Progenitor cell of endocrine pancreas (in vitro differentiated cells): ENCODE measurements at places on chromosomes 6 and 20. TPM values are rescaled to one million over a fixed set of nuclear protein-coding genes. Genes with fewer than 3 reads are reported as not detected.

Gene CEP85L
- total RNA-seq: 6.8 and 8.8 TPM in 2 replicates

Gene UST
- 2.9 and 4.7 TPM in 2 replicates for total RNA-seq

DNA sequence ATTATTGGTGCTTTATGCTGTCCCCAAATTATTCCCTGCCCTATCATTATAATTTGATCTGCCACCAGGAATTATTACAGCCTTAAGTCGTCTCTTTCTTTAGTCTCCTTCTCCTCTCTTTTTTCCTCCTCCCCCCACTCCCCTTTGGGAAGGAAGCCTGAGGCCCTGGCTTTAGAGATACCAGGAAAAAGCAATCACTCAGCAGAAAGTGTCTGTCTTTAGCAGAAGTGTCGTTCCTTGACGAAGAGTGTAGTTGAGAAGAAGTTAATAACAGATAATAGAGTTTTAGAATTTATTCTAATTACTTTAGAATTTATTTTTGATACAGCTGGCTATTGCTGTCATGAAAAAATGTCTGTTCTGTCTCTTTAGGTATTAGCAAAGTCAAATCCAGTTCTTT lies 16.5 kb downstream of the LIN28B start:
- H3K27me3 ChIP-seq: no peaks in the 10 kb centered on the region
- H3K4me3 ChIP-seq: no peak overlapping the region
- H3K4me1 ChIP-seq: peaks cover 16% of the 10 kb centered on the region
- H3K36me3 ChIP-seq: peaks cover 4% of the 10 kb centered on the region
- no peak overlapping the region for H3K27ac ChIP-seq
- no peak for DNase-seq

GRCh38 chr20:63941282-63942081 lies 14.7 kb downstream of the UCKL1 start:
- DNase-seq: no peak
- no peaks in the 10 kb centered on the region for H3K27me3 ChIP-seq
- H3K4me1 ChIP-seq: no peaks in the 10 kb centered on the region
- no peak overlapping the region for H3K27ac ChIP-seq
- no peak overlapping the region for H3K4me3 ChIP-seq
- H3K36me3 ChIP-seq: peaks cover 10% of the 10 kb centered on the region

DNA sequence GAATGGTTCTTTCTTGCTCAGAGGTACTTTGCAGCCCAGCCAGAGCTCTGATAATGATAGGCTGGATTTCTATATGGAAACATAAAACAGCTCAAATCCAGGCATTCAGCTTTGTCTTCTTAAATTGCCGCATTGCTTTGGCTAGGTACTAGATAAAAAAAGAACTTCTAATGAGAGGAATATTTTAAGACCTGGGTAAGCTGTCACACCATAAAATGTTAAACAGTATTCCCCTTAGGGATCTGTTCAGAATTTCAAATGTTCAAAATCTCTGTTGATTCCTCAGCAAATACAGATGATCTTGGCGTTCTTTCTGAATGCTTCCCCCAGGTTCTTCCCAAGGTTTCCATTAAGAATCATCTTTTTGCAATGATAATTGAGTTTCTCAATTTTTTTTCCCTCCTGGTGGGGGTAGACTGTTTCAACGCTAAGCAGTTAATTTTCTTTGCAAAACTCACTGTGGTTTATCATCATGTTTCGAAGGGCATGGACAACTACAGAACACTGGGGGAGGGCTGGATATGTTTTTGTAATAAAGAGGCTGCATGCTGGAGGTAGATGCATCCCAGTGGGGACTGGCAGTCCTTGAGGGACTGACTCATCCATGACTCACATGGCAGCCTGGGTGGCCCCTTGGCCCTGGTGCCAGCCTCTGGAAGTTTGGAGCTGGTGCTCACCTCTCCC lies 31.0 kb downstream of the TIAM2 start:
- no peak overlapping the region for H3K4me3 ChIP-seq
- DNase-seq: no peak
- H3K36me3 ChIP-seq: no peaks in the 10 kb centered on the region
- H3K27me3 ChIP-seq: no peaks in the 10 kb centered on the region
- no peak overlapping the region for H3K27ac ChIP-seq
- H3K4me1 ChIP-seq: peaks cover 3% of the 10 kb centered on the region

DNA sequence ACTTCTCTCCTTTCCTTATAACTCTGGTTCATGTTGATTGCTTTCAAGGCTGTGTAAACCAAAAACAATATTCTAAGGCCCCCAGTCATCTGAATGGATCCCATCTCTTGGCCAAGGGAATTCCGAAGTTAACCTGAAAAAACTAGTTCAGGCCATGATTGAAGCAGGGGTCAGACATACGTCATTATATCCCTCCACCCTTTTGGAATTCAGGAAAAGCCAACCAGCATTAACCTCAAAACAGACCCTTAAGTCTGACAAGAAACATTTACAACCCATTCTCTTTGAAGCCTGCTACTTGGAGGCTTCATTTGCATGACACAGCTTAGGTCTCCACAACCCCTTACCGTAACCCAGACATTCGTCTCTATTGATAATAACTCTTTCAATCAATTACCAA lies 39.7 kb downstream of the SLC26A8 start:
- no peak overlapping the region for H3K4me3 ChIP-seq
- no peak overlapping the region for H3K27ac ChIP-seq
- peaks cover 2% of the 10 kb centered on the region for H3K27me3 ChIP-seq
- H3K4me1 ChIP-seq: no peaks in the 10 kb centered on the region

DNA sequence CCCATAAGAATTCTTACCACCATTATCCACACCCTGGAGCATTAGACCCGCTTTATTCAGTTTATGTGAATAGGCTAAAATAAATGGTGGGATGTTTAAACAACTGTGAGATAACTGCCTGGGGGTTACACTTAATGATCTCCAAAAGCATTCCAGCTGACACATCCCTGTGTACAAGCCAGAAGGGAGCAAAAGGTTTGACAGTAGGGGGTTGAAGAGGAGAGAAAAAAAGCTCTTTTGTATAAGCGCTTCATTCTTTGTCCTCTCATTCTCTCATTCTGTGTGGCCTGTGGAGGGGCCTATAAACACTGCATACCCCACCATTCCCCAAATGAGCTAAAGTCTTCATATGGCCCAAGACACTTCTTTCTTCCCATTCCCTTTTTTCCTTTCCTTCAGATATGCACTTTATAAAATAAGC lies 30.8 kb upstream of the COL21A1 start:
- H3K4me3 ChIP-seq: no peak overlapping the region
- H3K27me3 ChIP-seq: no peaks in the 10 kb centered on the region
- H3K27ac ChIP-seq: peak overlapping the region; percentile 84
- peaks cover 19% of the 10 kb centered on the region for H3K4me1 ChIP-seq
- no peak for DNase-seq

DNA sequence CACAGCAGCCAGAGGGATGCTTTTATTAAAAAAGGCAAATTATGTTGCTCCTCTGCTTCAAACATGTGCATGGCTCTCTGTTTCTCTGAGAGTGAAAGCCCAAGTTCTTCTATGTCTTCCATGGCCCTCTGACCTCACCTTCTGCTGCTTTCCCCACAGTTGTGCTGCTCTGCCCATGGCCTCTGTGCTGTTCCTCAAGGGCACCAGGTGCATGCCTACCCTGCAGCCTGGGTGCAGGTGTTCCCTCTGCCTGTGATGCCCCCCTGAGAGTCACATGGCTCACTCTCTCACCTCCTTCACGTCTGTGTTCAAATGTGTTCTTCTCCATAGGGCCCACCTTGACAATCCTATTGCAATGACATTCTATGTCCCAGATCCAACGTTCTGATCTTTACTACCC lies 477.0 kb upstream of the CHD6 start:
- DNase-seq: no peak
- peaks cover 16% of the 10 kb centered on the region for H3K36me3 ChIP-seq
- H3K27me3 ChIP-seq: peaks cover 3% of the 10 kb centered on the region
- no peak overlapping the region for H3K4me3 ChIP-seq
- peaks cover 15% of the 10 kb centered on the region for H3K4me1 ChIP-seq

DNA sequence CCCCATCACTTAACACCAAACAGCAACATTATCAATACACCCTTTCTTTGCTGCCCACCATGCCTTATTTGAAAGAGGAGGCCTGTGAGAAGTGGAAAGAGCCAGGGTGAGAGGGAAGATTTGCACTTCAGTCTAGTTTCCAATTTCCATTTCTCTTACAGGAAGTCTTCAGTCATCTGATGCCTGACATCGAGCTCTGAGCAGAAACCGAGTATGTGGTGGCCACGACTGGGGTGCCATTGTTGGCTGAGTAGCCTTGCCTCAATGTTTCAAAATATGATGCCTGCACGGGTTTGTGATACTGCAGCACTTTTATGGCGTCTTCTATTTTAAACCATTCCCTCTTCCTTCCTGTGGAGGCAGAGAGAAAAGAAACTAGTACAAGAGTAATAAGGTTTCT lies 39.8 kb upstream of the SMIM29 start:
- peaks cover 19% of the 10 kb centered on the region for H3K36me3 ChIP-seq
- H3K4me1 ChIP-seq: peaks cover 21% of the 10 kb centered on the region
- no peak overlapping the region for H3K4me3 ChIP-seq
- DNase-seq: no peak
- no peak overlapping the region for H3K27ac ChIP-seq
- peaks cover 2% of the 10 kb centered on the region for H3K27me3 ChIP-seq

DNA sequence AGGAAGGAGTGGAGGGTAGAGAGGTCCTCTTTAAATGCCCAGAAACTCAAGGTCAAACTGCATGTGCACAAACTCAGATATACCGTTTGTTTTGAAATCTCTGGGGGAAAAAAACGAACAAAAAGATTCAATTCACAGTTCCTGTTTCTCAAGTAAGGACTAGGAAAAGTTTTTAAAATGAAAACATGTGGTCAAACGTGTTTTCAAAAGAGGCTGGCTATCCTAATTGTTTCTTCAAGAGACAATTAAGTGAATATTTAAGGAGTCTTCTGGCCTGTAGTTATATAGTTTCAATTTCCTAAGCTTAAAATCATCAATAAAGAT lies 3.1 kb downstream of the RSPO3 start:
- no peak for DNase-seq
- peaks cover 83% of the 10 kb centered on the region for H3K27me3 ChIP-seq
- H3K36me3 ChIP-seq: no peaks in the 10 kb centered on the region
